ENCODE measurements at places on chromosomes 2 and 18.

- H3K36me3 ChIP-seq, result no peaks in the 10 kb centered on the region
- no peak overlapping the region for H3K4me3 ChIP-seq
- DNase-seq, result no peak
- H3K27ac ChIP-seq, result no peak overlapping the region
- H3K27me3 ChIP-seq, result no peaks in the 10 kb centered on the region
These were observed 155.5 kb downstream of the CNTNAP5 start for GRCh38 chr2:124180635-124181034.

DNA sequence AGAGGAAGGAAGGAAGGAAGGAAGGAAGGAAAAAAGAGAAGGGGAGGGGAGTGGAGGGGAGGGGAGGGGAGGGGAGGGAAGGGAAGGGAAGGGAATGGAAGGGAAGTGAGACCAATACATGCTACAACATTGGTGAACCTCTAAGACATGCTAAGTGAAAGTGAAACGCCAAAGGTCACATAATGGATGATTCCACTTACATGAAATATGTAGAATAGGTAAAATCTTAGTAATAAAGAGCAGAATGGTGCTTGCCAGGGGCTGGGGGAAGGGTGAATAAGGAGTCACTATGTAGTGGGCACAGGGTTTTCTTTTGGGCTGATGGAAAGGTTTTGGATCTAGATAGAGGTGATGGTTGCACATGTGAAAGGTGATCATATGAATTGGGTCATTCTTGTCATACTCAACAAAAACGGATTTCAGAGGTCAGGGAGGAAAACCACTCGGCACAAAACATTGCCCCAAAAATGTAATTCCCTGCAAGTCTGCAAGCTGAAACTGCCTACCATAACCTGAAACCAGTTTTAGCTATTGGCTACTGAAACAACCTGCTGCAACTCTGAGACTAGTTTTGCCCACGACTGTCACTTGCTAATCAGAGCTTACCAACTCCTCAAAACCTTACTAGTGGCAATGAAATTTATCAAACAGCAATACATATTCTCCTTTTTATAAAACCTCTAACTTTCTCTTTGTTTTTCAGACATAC is 59.2 kb downstream of the CCDC141 start:
- no peak for DNase-seq
- no peaks in the 10 kb centered on the region for H3K4me1 ChIP-seq
- no peak overlapping the region for H3K27ac ChIP-seq
- no peak overlapping the region for H3K4me3 ChIP-seq
- H3K36me3 ChIP-seq, result no peaks in the 10 kb centered on the region
- H3K27me3 ChIP-seq, result no peaks in the 10 kb centered on the region

- no peak overlapping the region for H3K4me3 ChIP-seq
- H3K4me1 ChIP-seq, result no peaks in the 10 kb centered on the region
- DNase-seq, result no peak
- no peaks in the 10 kb centered on the region for H3K27me3 ChIP-seq
- H3K27ac ChIP-seq, result no peak overlapping the region
These were observed 3.8 kb downstream of the ZNF397 start for GRCh38 chr18:35244671-35245070.

GRCh38 chr2:181051861-181052522 is 71.6 kb downstream of the UBE2E3 start:
- H3K27me3 ChIP-seq, result no peaks in the 10 kb centered on the region
- no peaks in the 10 kb centered on the region for H3K4me1 ChIP-seq
- no peak overlapping the region for H3K27ac ChIP-seq
- H3K36me3 ChIP-seq, result no peaks in the 10 kb centered on the region

DNA sequence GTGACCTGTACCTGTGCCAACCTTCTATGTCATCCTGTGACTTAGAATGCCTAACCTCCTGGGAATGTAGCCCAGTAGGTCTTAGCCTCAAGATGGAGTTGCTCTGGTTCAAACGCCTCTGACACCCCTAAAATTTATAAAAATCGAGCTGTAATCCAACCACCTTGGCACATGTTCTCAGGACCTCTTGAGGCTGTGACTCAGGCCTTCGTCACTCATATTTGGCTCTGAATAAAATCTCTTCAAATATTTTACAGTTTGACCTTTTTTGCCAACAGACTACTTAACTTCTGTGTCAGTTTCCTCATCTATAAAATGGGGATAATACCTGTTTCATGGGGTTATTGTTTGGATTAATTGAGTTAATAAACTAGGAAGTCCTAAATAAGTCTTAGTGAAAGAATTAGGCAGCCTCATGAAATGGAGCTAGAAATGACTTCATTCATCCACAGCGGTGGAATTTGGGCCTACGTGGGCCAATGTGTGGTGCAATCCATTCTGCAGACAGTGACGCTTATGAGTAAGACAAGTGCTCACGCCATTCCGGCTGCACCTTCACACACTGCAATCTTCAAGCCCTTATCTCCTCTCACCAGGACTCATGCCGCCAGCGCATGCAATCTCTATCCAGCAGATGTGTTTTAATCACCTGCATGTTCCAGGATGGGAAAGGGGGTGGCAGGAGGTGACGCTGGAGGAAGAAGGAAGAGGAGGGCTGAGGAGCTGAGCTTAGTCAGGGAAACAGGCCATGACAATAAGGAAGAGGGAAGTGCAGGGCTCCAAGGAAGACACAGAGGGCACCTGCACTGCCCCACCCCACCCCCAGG is 2.0 kb upstream of the UBE2F start:
- no peak for DNase-seq
- no peaks in the 10 kb centered on the region for H3K27me3 ChIP-seq
- peaks cover 26% of the 10 kb centered on the region for H3K4me1 ChIP-seq
- H3K4me3 ChIP-seq, result no peak overlapping the region
- no peak overlapping the region for H3K27ac ChIP-seq

DNA sequence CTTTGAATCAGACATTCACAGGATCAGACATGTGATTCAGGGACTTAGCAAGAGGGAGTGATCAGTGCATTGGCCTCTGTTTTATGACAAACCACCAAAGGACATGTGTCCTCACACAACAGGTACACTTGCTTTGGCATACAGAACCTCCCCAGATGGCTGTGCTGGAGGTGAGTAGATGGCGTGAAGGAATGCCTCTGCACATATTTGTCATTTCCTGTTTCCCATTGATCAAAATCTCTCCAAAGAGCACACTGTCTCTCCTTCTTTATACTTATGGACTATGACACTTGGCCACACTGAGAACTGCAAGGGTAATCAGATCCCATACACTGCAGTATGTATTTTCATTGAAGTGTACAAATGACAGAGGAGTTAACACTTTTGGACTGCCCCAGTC is 927.6 kb downstream of the TSN start:
- no peak overlapping the region for H3K4me3 ChIP-seq
- H3K4me1 ChIP-seq, result no peaks in the 10 kb centered on the region
- no peaks in the 10 kb centered on the region for H3K27me3 ChIP-seq
- no peaks in the 10 kb centered on the region for H3K36me3 ChIP-seq

GRCh38 chr18:79422022-79422782 is 26.5 kb downstream of the NFATC1 start:
- H3K27ac ChIP-seq, result no peak overlapping the region
- no peak overlapping the region for H3K4me3 ChIP-seq
- H3K36me3 ChIP-seq, result peaks cover 6% of the 10 kb centered on the region
- no peaks in the 10 kb centered on the region for H3K27me3 ChIP-seq

DNA sequence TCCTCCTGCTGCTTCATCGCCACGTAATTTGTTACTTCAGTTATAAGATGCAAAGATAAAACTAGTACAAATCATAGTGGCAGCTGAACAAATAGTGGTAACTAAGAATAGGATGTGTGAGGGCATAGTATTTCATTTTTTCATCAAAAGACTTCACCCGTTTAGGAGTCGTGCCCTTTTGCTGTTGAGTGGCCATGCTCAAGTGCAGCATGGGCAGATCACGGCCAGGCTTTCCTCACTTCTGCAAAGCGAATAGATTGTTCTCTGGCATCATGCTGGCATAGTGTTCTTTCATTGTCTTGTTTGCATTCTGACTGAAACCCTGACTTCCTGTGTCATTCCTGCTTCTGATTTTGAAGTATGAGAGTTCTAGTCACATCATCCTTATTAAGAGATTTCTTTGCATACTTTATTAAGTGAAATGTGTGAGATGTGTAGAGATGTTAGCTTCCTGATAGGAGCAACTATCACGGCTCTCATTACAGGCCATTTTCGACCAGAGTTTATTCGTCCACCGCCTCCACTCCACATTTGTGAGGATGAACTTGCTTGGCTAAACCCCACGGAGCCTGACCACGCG is 11.8 kb downstream of the CNOT11 start:
- DNase-seq, result peak; percentile 42
- no peaks in the 10 kb centered on the region for H3K4me1 ChIP-seq
- no peaks in the 10 kb centered on the region for H3K27me3 ChIP-seq
- peak overlapping the region; percentile 40 for H3K27ac ChIP-seq

GRCh38 chr2:43519643-43520221 is 76.1 kb downstream of the THADA start:
- H3K4me1 ChIP-seq, result peaks cover 2% of the 10 kb centered on the region
- H3K27me3 ChIP-seq, result no peaks in the 10 kb centered on the region
- no peak for DNase-seq
- no peak overlapping the region for H3K4me3 ChIP-seq
- no peaks in the 10 kb centered on the region for H3K36me3 ChIP-seq
- H3K27ac ChIP-seq, result peak overlapping the region; percentile 81

DNA sequence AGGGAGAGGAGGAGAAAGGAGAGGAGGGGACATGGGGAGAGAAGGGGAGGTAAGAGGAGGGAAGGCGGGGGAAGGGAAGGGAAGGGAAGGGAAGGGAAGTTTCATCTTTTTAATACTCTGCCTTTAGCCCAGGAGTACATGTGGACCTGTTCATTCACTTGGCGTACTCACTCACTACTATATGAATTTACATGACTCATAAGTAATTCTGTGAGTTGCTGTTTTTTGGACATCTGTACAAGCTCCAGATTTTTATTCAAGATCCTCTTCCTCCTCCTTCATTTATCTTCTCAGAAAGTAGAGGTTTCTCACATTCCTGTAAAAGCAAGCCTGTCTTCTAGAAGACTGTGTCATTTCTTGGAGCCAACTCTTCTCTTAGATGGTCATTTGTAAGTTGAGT is 84.6 kb downstream of the RDH14 start:
- no peaks in the 10 kb centered on the region for H3K27me3 ChIP-seq
- DNase-seq, result no peak
- H3K4me1 ChIP-seq, result no peaks in the 10 kb centered on the region
- H3K36me3 ChIP-seq, result no peaks in the 10 kb centered on the region
- no peak overlapping the region for H3K4me3 ChIP-seq

GRCh38 chr2:228876276-228876675 is 394.8 kb downstream of the PID1 start:
- no peak overlapping the region for H3K27ac ChIP-seq
- no peaks in the 10 kb centered on the region for H3K27me3 ChIP-seq
- H3K36me3 ChIP-seq, result no peaks in the 10 kb centered on the region
- no peaks in the 10 kb centered on the region for H3K4me1 ChIP-seq
- no peak overlapping the region for H3K4me3 ChIP-seq

- no peaks in the 10 kb centered on the region for H3K36me3 ChIP-seq
- no peak for DNase-seq
- H3K4me3 ChIP-seq, result no peak overlapping the region
- no peaks in the 10 kb centered on the region for H3K4me1 ChIP-seq
- no peak overlapping the region for H3K27ac ChIP-seq
- H3K27me3 ChIP-seq, result no peaks in the 10 kb centered on the region
These were observed 253.1 kb upstream of the ZNF521 start for GRCh38 chr18:25604894-25605597.

GRCh38 chr2:237350597-237350996 is 63.4 kb downstream of the COL6A3 start:
- H3K4me1 ChIP-seq, result no peaks in the 10 kb centered on the region
- no peak for DNase-seq
- H3K27ac ChIP-seq, result no peak overlapping the region
- H3K27me3 ChIP-seq, result no peaks in the 10 kb centered on the region
- H3K4me3 ChIP-seq, result no peak overlapping the region

- H3K4me1 ChIP-seq, result peaks cover 43% of the 10 kb centered on the region
- H3K36me3 ChIP-seq, result no peaks in the 10 kb centered on the region
- H3K27ac ChIP-seq, result no peak overlapping the region
- H3K4me3 ChIP-seq, result no peak overlapping the region
- DNase-seq, result no peak
These were observed 142.3 kb upstream of the ITGA6 start for GRCh38 chr2:172285010-172285621.

DNA sequence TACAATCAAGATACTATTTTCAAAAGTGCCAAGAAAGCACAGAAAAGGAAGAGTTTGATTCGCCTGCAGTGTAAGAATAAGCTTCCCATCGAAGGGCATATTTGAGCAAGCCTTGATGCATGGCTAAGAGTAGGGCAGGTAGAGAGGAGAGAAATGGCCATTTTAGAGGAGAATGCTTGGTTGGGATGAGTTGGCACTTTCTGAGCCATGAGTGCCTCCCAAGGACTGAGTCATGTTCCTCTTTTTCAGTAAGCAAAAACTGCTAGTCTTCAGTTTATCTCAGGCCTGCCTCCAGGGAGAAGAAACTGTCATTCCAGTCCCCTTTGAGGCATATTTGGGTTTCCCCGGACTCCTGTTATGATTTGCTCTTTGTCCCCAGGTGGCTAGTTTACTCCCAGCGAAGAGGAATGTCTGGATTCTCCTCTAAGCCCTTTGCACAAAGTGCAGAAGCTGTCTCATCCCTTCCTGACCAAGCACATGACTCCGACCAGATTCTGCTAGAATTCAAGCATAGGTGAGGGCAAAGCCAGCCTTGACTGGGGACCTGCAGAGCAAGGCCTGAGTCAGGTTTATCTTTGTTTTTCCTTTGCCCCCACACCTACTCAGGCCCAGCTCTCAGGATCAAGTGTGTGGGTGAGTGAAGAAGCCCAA is 115.2 kb downstream of the TTC32 start:
- DNase-seq, result no peak
- H3K4me3 ChIP-seq, result no peak overlapping the region
- no peaks in the 10 kb centered on the region for H3K27me3 ChIP-seq
- H3K4me1 ChIP-seq, result no peaks in the 10 kb centered on the region

GRCh38 chr2:99786636-99787390 is 297.0 kb upstream of the REV1 start:
- no peak overlapping the region for H3K4me3 ChIP-seq
- H3K36me3 ChIP-seq, result no peaks in the 10 kb centered on the region
- H3K4me1 ChIP-seq, result no peaks in the 10 kb centered on the region
- H3K27me3 ChIP-seq, result no peaks in the 10 kb centered on the region

DNA sequence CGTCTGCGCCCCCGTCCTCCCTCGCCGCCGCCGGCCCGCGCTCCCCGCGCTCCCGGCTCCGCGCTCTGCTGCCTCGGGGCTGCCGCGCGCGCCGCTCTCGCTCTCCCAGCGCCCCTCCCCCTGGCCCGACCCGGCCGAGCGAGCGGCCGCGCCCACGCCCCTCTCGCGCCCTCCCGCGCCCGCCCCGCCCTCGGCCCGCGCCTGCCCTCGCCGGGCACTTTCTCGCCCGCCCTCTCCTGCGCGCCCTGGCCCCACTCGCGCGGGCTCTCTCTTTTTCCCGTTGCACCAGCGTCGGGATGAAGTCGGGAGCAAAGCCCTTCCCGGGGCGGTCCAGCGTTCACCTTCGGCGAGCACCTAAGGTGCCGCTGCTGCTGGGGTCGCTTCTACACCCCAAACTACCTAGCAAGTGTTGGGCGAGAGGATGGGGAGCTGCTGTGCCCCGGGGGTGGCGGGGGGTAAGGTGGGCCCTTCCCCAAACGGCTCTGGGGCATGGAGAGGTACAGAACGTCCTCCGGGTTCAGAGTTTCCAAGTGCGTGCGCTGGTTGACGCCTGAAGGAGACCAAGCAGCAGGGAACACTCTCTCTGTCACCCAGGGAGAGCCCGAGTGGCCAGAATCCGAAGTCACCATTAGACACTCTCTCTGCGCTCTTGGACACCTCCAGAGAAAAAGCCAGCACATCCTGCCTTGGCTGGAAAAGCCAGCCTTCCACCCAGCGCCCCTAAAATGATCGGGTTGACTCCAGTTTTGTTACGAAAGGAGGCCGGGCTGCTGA is at the start of gene COLEC12:
COLEC12 (minus strand) TSS at position 70 of the 774 bp plus-strand sequence. CDS start 187 bp downstream, outside the sequence.
- DNase-seq, result peak; percentile 47
- H3K4me3 ChIP-seq, result peak within 1 kb of the TSS; percentile 38
- H3K27ac ChIP-seq, result no peak within 1 kb of the TSS
- H3K36me3 ChIP-seq, result no peaks in the 10 kb centered on the region
- peaks cover 41% of the 10 kb centered on the region for H3K27me3 ChIP-seq

Measured in heart left ventricle (tissue), 16 donors.